CD4-positive, alpha-beta T cell treated with Interleukin-10 for 1 hour (primary cell): ENCODE measurements at places on chromosomes 4 and X.

GRCh38 chr4:30870513-30870912, 150.3 kb downstream of the PCDH7 start:
- no peak for DNase-seq

GRCh38 chrX:49071877-49072711, 1.7 kb downstream of the PRAF2 start:
- DNase-seq, result no peak

DNA sequence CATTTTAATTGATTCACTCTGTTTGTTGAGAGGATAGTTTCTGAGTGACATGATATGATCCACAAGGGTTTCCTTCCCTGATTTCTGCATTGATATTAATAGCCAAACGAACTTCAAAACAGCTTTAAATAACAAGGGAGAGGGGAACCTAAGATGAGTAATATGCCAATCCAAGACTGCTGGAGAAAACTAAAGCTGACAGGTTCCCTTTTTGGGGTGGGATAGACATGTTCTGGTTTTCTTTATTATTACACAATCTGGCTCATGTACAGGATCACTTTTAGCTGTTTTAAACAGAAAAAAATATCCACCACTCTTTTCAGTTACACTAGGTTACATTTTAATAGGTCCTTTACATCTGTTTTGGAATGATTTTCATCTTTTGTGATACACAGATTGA, 182.2 kb downstream of the AR start:
- no peak for DNase-seq

DNA sequence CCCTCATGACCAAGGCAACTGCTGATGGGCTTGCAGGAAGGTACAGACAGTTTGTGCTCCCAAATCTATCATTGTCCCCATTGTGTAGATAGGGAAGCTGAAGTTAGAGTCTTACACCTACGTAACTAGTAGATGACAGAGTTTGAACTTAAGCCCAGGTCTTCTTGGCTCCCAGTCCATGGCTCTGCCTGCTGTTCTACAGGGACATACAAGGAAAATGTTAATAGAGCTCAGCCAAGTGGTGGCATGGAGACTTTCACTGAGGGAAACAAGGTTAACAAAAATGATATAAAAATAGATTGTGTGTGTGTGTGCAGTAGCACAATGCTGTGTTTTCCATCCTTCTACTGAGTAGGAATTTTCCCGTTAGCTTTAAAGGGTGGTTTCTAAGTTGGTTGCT, 936.5 kb downstream of the RPA4 start:
- no peak for DNase-seq

- DNase-seq, result no peak
Measured at GRCh38 chr4:99712099-99712498, 54.5 kb upstream of the C4orf54 start.

DNA sequence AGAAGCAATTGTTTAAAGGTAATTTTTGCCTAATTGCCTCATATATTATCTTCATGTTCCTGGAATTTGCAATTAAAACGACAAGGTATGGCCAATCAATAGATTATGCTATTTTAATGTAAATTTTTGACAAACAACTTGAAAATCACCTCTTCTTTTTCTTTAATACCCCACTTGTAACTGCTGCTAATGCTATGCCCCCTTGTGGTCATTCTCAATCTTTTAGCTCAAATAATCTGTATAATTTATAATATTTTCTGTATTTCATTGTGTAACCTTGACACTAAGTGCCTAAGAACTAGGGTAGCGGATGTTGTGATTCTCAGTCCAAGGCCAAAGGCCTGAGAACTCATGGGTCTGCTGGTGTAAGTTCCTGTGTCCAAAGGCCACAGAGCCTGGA, 831.7 kb upstream of the POU3F4 start:
- peak; percentile 2 for DNase-seq

DNA sequence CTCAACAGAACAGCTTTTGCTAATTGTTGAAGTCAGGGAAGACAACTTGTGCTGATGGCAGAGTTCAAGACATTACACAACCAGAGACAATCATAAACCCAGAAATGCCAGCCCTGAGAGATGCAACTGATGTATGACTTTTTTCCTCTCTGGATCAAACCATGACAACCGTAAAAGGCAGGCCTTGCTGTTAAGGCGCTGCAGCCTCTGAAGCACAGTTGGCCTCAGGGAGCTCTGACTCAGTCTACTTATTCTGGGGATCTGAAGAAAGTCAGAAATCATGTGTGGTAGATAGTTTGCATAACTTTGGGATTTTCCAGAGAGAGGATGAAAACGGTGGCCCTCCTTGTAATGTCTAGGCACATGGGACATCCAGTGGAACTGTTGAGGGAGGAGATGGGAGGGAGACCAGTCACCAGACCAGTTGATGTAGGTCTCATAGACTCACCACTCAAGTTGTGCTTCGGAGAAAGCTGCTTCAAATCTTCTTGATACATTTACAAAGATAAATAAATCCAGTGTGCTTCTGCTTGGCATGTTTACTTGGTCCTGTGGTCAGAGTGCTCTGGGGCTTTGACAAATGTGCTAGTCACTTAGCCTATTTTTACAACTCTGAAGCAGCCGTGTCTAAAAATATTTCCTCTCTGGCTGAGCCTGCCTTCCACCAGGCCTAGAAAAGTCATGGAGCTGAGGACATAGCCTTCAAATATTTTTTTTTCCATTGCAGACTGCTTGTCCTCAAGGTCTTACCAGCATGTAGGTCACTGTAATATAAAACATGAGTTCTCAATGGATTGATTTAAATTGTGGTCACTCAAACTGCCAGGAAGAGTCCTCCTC, 7.5 kb downstream of the HADH start:
- no peak for DNase-seq

GRCh38 chr4:54683616-54684346, 26.0 kb downstream of the KIT start:
- DNase-seq, result peak; percentile 48

DNA sequence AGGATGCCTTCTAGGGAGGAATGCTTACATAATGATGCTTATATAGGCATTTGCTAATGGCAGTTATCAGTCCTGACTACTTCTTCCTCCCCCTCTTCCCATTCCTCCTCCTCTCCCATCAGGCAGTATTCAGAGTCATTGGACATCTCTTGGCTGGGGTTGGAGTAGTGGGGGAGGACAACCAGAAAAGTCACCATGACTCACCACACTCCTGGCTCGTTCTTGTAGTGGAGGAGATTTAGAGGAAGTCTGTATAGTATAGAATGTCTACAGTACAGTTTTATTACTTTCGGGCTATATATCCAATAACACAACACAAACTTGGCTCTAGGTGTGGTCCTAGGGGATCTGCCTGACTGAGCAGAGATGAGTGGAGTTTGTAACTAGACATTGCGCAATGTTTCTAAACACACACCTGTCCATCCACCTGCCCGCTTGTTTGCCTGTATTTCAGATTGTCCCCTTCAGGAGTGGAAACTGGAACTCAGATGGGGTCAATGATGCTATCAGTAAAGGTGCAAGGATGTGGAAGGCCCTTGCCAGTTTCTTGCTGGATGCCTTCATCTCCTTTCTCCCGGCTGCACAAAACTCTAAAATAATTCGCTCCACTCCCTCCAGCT, 27.9 kb upstream of the KIAA1210 start:
- DNase-seq, result no peak

- DNase-seq, result no peak
Measured at GRCh38 chr4:150283689-150284088, 205.4 kb downstream of the DCLK2 start.

- DNase-seq, result no peak
Measured at GRCh38 chrX:112053169-112053568, 29.4 kb downstream of the TRPC5 start.

DNA sequence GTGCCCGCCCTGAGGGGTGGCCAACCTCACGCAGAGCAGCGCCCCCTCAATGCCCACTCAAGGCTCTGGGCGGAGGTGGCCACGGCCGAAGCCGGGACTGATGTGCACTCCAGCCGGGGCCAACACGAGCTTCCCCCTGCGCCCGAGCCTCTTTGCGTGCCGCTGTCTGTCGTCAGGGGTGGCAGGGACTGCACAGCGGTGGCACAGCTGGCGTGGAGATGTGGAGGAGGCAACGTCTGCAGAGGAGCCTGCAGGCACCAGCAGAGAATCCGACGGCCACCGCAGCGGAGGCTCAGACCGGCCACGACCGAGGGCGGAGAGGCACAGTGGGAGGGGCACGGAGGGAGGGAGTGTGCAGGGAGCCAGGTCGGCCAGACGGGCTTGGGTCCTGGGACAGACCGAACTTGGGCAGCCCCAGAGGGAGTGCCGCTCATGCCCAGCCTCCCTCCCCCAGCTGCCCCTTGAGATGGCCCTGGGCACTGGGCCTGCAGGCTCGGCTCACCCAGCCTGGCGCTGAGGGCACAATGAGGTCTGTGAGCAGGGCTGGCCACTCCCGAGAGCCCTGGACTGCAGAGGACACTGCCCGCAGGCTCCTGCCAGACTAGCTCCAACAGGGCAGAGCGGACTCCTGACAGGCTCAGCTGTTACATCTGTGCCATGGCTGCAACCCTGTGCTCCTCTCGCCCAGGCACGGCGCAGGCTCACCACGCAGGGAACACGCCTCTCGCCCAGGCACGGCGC, 46.5 kb upstream of the CPLX1 start:
- DNase-seq, result no peak

DNA sequence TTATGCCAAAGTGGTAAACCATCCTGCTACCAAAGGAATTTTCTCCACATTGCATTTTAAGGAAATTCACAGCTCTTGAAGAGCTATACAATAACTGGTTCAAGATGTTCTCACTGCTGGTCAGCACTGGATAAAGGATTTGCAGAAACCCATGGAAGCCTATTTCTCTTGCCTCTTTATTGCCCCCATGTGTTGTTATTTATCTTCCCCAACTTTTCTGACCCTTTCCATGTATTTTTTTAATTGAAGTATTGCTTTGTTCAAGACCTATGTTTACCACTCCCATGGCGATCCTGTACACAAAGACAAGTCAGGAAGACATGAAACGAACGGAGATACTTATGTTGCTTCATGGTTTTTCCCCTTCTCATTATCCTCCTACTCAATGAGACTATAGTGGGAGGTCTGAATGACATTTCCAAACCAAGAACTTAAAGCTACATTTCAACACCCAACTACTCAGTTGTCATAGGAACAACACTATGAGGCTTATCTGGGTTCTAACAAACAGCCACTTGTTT, 566.4 kb upstream of the DIPK2B start:
- DNase-seq, result peak; percentile 59

DNA sequence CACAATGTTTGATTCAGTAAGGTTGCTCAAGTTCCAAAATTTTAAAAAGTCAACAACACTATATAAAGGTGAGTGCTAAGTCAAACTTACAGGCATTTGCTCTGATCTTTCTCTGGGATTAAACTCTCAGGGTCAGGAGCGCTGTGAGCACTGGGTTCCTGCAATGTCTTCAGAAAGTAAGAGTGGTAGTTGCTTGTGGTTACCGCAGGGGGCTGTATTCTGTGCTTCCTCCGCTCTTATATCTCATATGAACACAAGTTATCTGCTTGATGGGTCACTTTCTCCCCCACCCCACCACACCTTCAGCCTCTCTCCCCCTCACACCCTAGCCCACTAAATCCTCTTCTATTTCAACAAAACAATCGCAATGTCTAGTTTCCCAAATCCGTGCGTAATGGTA, 116.4 kb upstream of the IGSF1 start:
- no peak for DNase-seq

DNA sequence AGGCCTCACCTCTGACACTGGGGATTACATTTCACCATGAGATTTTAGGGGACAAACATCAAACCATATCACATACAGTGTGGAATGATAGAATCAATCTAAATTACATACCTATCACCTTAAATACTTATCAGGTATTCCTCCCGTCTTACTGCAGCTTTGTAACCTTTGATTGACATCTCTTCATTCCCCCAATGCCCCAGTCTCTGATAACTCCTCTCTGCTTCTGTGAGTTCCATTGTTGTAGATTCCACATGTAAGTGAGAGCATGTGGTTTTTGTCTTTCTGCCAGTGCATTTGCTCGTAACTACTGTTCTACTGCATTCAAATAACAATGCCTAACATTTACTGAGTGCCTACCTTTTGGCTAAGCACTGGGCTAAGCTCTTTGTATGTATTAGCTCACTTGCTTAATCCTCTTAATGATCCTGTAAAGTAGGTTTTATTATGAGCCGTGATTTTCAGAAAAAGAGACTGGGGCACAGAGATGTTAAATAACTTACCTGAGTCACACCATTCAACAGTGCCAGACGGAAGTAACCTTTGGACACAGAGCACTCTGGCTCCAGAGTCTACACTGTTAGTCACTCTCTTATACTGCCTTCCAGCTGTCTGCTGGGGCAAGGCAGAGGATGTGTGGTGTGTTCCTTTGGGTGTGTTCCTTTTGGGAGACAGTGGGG, 63.7 kb upstream of the ESX1 start:
- DNase-seq, result no peak

DNA sequence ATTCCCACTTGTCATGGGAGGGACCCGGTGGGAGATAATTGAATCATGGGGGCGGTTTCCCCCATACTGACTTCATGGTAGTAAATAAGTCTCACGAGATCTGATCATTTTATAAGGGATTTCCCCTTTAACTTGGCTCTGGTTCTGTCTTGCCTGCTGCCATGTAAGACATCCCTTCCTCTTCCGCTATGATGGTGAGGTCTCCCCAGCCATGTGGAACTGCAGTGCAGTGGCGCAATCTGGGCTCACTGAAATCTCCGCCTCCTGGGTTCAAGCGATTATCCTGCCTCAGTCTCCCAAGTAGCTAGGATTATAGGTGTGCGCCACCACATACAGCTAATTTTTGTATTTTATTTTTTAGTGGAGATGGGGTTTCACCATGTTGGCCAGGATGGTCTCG, 2.9 kb downstream of the HPGDS start:
- peak; percentile 36 for DNase-seq

- no peak for DNase-seq
Measured at GRCh38 chrX:132227383-132228112, 8.3 kb upstream of the RAP2C start.

DNA sequence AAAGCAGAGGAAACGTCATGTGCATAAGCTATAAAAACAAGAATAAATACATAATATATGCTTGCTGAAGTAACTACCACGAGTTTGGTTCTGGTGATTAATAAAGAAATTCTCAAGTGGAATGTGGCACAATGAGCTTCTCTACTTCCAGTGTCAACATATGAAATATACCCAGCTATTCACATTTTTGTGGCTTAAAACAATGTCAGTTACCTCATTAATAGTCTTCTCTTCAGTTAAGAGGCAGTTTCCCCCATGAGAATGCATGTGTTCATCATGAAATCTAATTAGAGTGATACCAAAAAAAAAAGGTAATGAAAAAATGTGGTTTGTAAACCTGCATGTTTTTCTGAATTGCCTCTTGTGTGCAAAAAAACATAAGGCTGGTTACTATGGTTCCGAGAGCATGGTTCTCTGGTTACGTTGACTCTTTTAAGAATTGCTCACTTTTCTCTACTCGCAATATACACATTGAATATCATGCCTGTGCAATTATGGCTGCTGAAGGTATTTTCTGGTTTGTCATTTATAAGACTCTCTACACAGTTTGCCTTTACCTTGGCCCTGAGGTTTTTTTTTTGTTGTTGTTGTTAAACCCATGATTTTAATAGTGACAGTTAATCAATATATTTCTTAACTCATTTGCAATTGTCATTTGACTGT, 108.2 kb downstream of the PCDH7 start:
- DNase-seq, result no peak

- no peak for DNase-seq
Measured at GRCh38 chr4:7358100-7358735, 76.5 kb downstream of the PSAPL1 start.

- no peak for DNase-seq
Measured at GRCh38 chr4:90745176-90745575, 618.0 kb downstream of the CCSER1 start.
